ENCODE measurements at places on chromosomes 7 and 10.

- DNase-seq, result no peak
These were observed 145.9 kb downstream of the CTNNA3 start for GRCh38 chr10:67550046-67550445.

DNA sequence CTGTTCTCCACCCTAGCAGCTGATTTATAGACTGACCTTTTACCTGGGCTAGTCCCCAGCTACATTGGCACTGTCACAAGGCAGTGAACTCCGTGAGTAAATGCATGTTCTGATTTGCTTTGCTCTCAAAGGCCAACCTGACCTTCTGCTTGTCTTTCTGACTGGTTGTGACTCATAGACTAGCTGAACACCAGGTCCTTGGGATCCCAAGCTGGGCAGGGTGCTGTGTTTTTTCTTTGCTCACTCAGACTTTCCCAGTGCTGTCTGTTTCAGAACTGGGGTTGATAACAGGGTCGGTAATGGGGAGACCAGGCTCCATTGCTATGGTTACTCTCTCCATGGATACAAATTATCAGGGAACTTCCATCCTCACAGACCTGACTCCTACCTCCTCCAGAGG, 35.0 kb downstream of the EVX1 start:
- DNase-seq, result no peak

GRCh38 chr10:120749856-120750566, 101.2 kb upstream of the WDR11 start:
- no peak for DNase-seq

GRCh38 chr10:11720260-11720741, 21.9 kb upstream of the ECHDC3 start:
- no peak for DNase-seq

- no peak for DNase-seq
These were observed 8.6 kb upstream of the NKX2-3 start for GRCh38 chr10:99524050-99524666.

- no peak for DNase-seq
These were observed 74.9 kb upstream of the STEAP1B start for GRCh38 chr7:22574754-22575520.

DNA sequence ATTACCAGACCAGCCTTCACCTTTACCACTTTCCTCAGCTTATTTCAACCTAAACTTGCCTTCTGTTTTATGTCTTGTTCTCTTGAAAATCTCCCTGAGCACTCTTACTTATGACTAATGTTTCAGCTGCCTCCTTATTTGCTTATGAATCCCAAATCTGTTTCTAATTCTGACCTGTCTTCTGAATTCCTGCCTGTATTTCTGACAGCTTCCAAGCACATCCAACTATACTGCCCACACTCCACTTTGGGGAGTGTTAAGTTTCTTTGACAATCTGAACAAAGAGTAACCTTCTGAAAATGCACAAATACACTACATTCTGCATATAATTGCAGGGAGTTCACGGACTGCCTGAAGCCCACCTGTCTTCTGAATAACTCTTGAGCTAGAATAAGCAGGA, 48.7 kb downstream of the ARMC3 start:
- DNase-seq, result no peak

- DNase-seq, result no peak
These were observed 412.8 kb upstream of the MTPN start for GRCh38 chr7:136389933-136390332.

GRCh38 chr7:156907656-156908055, 14.7 kb upstream of the LMBR1 start:
- DNase-seq, result no peak

DNA sequence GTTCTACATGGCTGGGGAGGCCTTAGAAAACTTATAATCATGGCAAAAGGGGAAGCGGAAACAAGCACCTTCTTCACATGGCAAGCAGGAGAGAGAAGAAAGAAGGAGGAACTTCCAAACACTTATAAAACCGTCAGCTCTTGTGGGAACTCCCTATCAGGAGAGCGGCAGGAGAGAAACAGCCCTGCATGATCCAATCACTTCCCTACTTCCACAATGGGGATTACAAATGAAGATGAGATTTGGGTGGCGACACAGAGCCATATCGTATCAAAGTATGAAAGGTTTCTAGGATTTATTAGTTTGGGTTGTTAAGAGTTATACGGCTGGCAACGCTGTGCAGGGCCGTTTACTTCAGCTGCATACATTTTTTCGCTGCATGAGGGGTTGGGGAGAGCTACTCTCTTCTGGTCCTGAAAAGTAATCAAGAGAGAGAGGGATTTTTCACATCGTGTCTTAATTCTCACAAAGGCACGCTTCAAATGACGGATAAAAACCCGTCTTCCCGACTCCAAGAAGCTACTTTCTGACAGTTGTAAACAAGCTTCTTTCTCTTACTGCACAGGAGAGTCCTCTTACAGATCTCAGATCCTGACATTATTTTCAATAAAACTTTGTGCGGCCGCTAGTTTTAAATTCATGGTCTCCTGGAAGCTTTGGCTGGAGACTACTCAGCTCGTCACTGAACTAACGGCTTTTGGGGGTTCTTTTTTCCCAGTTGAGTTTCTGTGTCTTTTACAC, 751 bp upstream of the GTPBP10 start:
- DNase-seq, result no peak

GRCh38 chr7:102111061-102112041, 175.3 kb upstream of the SH2B2 start:
- no peak for DNase-seq

DNA sequence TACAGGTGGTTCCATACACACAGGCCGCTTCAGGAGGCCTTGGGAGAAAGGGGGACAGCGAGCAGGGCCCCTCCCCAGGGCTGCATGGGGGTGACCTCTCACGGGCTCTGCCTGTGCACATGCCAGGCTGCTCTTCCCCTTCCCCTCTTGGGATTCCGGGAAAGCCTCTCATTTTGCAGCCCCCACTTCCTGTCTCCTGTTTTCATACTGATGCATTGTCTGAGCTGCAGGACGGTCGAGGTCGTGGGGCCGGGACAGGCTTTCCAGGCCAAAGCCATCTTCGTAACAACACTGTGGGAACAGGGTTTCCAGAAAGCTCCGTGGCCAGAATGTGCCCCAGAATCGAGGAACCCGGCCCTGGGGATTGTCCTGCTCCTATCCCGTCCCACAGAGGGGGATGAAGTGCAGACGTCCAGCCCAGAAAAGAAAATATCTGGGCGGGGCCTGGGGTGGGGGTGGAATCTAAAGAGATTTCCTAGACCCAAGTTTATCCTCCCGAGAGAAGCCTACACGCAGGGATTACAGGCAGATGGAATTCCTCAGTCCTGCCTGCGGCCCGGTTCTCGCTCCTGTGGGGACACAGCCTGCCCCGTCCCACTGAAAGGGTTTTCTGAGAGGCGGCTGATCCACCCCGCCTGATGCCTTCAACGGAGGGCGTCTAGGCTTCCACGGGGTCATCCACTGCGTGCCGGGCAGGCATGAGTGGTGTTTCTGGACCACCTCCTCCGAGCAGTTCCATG, 29.5 kb upstream of the DNAAF5 start:
- DNase-seq, result no peak

- DNase-seq, result no peak
These were observed 47.9 kb downstream of the TFAM start for GRCh38 chr10:58433066-58433465.

GRCh38 chr7:31695859-31696614, 9.0 kb downstream of the PPP1R17 start:
- DNase-seq, result no peak

- DNase-seq, result no peak
These were observed 296.4 kb upstream of the MAGI2 start for GRCh38 chr7:79749856-79750255.

GRCh38 chr10:13651969-13652720, 65.4 kb downstream of the PRPF18 start:
- no peak for DNase-seq

GRCh38 chr7:45625714-45626440, 51.7 kb downstream of the ADCY1 start:
- DNase-seq, result no peak

DNA sequence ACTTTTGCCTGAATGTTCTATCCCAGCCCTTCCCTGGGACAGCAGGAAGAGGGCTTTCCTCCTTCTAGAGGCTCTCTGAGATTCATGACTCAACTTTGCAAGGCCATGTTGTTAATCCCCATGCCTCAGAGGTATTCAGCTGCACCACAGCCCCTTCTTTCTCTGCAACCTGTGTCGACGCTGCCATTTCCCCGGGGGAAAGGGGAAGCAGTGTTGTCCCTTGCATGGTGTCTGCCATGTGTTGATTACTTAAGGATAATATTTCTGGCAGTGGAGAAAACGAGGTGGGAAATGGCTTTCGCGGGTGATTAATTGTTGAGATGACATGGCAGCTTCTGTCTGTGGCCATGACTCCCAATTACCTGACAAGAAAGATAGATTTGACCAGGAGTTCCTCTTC, 133.1 kb downstream of the SORCS3 start:
- no peak for DNase-seq

DNA sequence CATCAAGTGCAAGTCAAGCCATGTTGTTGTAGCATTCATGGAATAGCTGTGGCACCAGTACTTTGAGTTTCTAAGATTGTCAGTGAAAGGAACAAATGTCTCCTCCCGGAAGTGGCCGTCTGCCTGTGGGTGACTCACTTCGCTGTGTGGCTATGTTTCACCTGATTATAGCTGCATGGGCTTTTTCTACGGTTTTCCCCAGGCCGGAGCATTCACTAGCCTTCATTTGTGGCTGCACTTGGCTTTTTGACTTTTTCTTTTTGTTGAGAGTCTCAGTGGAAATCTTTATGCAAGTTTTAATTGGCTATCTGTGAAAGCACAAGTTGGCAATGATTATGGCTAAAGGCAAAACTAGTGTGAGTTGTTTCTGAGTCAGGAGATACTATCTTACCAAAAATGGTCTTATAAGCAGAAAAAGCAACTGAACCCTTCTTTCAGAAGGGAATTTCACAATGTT, 35.0 kb downstream of the SRI start:
- no peak for DNase-seq

DNA sequence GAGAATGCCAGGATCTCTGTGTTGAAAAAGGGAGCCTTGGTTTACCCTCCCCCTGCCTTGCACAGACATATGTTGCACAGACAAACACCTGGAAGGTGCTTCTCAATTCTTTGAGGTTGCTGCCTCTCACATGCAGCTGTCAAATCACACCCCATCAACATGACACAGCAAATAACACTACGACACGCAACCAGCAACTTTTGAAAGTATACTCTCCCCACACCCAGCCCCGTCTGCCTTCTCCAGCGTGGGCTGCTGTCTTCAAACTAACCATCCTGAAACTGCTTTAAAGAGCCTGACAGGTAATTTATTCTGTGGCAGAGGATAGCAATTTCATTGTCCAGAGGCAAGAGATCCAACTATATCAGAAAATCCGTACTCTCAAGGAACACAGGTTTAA, 136.1 kb downstream of the PLXNA4 start:
- DNase-seq, result no peak

GRCh38 chr10:110431659-110432058, 66.0 kb upstream of the DUSP5 start:
- no peak for DNase-seq

DNA sequence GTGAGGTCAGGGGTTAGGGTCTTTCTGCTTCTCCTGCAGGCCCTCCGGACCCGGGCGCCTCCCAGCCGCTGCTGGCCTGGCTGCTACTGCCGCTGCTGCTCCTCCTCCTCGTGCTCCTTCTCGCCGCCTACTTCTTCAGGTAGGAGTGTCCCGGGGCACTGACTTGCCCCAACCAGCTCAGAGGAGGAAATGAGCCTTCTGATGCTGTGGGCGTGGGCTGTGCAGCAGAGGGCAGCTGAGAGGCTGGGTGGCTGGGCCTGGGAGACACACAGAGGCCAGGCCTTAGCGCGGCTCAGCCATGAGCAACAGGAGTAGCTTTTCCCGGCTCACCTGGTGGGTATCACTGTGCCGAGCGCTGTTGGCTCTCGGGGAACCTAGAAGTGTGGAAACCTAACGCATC, 78.9 kb downstream of the MKI67 start:
- peak; percentile 80 for DNase-seq

All from central memory CD8-positive, alpha-beta T cell (primary cell).